ENCODE measurements at places on chromosomes 2 and 18.

GRCh38 chr18:43534511-43534910 lies 257.2 kb upstream of the SYT4 start:
- DNase-seq: no peak

GRCh38 chr18:31043709-31044108 lies 1.2 kb upstream of the DSC3 start:
- no peak for DNase-seq

DNA sequence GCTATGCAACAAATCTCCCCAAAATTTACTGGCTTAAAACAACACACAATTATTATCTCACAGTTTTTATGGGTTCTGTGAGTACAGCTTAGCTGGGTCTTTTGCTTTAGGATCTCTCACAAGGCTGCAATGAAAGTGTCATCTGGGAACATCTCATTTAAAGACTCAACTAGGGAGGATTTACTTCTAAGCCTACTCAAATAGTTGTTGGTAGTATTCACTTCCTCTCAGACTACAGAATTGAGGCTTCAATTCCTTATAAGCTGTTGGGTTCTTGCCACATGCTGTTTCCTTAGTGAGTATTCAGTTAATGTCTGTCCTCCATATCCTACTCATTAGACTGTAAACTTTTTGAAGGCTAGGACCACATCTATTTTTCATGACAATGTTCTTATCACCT lies 72.3 kb downstream of the MDH1 start:
- DNase-seq: no peak

DNA sequence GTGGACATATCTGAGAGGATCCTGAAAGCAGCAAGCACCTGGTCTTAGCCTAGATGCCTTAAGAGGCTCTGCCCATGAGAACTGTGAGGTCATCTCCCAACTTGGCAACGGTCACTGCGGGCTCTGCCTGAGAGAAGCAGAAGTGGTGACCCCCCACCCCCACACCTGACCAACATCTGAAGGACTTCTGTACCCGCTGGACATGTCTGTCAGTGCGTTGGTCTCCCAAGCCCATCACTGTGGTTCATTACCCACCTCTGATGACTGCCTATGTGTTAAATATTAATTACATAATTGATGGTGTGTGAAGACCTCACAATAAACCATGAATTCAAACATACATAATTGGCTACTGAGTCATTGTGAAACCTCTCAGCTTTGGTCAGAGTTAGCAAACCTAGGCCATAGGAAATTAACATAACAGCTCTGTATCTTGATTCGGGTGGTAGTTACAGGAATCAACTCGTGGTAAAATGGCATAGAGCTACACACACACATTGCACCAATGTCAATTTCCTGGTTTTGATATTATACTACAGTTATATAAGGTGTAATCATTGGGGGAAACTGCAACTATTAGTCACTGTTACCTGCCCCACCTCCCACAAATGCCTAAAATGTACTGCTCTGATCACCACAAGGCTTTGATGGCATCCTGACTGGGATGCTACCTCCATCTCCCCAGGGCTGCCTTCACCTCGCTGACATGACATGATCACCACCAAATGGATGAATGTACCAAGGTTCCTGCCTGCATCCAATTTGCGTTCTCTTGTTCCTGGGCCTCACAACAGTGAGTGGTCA lies 4.3 kb upstream of the GALNT1 start:
- no peak for DNase-seq

DNA sequence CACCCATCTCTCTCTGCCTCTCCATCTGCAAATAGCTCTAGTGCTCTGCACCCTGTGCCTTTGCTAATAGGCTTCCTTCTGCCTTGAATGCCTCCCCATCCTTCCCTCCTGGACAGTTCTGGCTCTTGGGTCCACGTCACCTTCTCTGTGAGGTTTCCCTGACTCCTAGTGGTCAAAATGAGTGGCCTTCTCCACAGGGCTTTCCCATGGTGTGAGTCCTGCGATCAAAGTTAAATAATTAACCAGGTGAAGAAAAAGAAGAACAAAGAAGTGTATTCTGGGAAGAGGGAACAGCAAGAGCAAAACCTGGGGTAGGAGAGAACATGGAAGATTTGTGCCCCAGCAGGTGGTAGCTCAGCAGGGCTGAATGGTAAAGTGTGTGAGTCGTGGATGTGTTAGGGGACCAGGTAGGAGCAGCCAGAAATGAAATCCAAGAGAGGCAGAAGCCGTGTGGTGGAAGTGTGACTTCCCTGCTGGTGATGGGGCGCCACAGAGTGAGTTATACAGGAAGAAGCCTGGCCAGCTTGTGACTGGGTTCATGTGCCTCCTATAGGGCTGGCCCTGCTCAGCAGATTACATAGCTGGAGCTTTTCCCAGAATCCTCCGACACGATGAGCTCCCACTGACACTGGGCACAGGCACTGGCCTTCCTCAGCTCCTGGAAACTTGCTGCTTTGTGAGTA lies 93.8 kb upstream of the LDAH start:
- no peak for DNase-seq

- DNase-seq: no peak
Measured at GRCh38 chr2:211049321-211050018, 493.1 kb downstream of the CPS1 start.

DNA sequence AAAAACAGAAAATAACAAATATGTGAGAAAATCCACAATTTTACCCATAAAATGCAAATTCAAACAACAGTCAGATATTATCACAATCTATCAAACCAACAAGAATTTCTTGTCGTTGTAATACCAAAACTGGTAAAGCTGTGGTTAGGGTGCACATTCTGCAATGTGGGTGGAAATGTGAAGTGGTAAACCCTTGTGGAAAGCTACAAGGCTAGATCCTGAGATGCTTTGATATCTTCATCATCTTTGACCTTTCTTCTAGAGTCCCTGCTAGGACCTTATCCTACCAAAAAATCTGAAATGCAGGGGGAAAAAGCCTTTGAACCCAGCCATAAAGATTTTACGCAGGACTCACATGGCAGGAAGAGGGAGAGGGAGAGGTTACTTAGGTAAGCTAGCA lies 17.2 kb upstream of the ATG16L1 start:
- no peak for DNase-seq

Data from NCI-H1436 treated with DMSO at 0.1 percent for 48 hours (cell line).